ENCODE measurements at places on chromosomes 6 and 20.

DNA sequence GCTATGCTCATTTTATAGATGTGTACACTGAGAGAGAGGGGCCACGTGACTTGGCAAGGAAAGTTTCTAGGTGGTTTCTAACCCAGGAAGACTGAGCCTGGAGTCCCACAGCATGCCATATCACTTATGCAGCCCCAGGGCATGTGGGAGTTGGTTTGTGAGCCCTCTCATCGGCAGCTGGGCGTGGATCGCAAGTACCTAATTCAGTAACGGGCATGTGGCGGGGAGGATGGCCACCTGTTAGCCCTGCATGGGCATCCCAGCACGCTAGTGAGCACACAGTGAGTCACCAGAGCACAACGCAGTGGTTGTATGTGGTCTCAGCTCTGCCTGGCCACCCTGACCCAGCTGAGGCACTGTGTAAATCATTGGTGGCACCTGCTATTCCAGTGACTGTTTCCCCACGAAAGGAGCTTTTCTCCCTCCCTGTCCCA, 88.3 kb downstream of the NINL start:
- no peak for DNase-seq

DNA sequence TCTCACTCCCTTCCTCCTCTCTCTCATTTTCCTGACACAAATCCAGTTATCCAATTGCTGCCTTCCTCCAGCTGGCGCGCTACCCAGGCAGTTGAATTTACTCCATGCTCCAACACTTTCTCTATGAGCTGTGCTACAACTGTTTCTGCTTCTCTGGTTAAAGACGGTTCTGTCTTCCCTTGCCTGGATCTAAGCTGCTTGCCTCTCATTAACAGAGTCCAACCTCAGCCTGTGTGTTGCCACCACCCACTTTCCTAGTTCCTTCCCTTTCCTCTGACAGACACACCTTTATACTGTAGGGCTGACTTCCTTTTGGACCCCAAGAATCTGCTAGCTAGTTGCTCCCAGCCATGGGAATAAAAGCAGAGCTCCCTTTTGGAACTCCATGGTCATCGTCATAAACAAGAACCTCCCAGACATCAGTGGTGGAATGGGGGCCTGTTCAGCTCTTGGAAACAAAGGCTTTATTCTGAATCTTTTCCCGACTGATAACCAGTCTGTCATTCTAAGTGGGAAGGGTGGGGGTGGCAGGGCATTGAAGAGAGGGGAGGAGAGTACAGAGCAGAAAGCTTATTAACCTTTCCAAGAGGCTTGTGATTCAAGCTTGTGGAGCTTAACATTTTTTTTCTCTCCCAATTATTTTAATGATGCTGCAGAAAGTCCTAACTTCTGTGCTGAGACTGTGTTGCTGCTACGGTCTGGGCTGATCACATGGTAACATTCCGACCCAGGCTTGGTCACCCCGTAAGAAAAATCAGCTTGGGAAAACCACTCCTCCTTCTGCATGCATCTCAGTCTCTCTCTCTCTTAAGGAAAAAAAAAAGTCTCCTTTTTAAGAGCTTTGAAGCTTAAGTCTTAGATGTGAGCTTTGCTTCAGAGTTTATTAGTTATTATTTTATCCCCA, 31.3 kb upstream of the BMP2 start:
- DNase-seq: no peak

- DNase-seq: no peak
Measured at GRCh38 chr6:130780122-130780521, 47.1 kb upstream of the SMLR1 start.

- DNase-seq: no peak
Measured at GRCh38 chr6:12221856-12222255, 68.3 kb upstream of the EDN1 start.

DNA sequence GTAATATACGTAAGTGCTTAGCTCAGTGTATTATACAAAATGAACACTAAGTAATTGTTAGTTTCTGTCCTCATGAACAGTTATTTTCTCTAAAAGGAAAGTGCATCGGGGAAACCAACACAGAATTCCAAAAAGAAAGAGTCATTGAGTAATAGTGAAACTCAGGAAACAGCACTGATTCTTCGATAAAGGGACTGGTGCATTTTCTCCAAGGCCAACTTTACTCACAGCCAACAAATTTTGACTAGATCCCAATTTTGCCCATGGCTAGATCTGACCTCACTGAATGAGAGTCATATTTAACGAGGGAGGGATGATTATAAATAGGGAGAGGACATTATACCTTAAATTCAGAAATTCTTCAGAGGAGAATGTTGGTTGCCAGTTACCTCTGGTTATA, 390.9 kb upstream of the NRSN1 start:
- no peak for DNase-seq

- DNase-seq: no peak
Measured at GRCh38 chr6:73823046-73823735, 127.2 kb downstream of the CD109 start.

DNA sequence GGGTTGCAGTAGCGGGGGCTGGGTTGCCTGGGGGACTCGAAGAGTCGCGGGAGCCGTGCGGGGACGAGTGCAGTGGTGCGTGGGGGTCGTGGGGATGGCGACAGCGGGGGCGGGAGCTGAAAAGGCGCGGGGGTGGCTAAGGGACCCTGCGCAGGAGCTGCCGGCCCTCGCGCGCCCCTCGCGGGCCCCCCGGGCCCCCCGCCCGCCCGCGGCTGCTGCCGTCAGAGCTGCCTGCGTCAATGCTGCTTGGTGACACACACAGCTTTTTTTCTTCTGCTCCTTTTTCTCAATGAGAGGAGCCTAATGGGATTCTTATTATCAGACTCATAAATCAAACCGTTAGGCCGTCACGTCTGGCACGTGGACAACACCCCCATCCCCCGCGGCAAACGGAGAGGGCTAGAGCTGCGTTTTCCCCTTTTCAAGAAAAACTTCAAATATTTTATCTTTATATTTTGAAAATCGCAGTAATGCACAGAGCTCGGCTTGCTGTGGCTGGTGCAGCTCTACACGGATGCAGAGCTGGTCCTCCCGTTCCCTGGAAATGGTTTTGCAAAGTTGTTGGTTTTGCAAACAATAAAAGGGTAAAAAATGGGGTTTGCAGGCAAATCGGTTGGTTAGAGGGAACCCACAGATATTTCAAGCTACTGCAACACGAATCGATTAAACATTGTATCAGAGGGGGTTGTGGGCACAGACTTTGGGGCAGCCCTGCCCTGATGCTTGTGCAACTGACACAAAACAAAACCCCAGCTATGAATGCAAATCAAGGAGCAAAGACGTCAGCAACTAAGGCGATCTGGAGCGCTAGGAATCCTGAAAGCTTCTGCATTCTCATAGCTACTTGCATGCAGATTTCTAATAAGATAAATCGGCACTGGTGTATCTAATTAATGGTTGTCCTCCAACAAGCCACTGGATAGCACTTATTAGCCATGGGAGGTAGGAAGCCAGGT, 161.4 kb downstream of the TBXT start:
- no peak for DNase-seq

- DNase-seq: no peak
Measured at GRCh38 chr6:142872376-142872775, 72.6 kb downstream of the HIVEP2 start.

- DNase-seq: no peak
Measured at GRCh38 chr6:95216555-95216954, 360.8 kb upstream of the MANEA start.

DNA sequence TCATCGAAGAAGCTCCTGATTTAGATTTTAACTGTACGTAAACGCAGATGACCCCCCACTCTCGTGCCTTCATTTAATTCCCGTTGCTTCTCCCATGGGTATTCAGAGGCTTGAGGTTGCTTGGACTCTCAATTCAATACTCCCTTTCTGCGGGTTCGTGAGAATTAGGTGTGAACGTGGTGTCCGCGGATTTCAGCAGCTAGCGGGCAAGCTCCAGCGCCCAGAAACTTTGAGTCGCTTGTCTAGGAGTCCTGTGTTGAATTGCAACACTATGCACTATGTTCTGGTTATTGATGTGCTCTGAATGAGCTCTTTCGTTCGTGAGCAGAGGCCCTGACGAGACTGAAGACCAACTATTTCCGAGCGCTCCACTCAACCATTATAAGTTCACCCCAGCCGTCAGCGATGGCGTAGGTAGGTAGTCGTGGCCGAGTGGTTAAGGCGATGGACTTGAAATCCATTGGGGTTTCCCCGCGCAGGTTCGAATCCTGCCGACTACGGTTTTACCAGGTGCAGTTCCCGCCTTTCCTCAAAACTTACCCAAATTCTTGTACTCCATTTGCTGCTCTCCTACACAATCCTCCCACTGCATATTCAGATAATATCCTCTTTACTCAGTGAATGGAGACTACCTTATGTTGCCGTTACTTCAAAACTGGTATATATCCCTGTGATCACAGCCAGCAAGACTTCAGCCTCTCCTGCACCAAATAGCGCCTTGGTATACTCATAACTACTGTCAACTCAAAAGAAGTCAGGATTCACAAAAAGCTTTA, 72.6 kb upstream of the ZNF184 start:
- no peak for DNase-seq

DNA sequence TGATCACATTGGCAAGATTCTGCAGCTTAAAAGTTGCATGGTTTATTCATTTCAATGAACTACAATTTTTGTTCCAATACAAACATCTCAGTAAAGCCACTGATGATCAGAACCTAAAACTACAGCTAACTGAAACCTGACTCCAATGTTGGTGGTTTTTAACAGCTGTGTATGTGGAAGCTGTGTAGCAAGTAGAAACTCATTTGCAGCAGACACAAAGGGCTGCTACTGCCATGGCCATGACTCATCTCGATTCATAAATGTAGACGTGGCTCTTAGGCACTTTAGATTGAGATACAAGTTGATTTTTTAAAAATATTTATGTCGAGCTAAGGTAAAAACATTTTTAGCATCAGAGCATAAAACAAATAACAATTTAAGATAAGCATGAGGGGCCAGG, 19.5 kb upstream of the MAP3K4 start:
- DNase-seq: no peak

GRCh38 chr6:71473926-71474325, 185.3 kb downstream of the OGFRL1 start:
- no peak for DNase-seq

DNA sequence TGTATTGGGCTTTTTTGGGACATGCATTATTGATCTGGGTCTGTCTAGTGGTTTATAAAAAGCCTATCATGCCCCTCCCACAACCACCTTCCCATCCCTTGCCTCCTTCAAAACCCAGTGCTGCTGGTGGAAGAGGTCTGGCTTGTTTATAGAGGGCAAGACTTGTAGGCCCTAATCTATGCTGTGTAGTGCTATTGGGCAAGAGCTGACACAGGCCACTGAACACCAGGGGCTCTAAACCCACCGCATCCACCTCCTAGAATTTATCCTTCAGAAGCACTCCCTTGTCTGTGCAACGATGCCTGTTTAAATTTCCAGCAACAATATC, 30.9 kb downstream of the SULF2 start:
- no peak for DNase-seq
